ENCODE measurements at places on chromosomes 1 and 21. TPM values are rescaled to one million over a fixed set of nuclear protein-coding genes. Genes with fewer than 3 reads are reported as not detected.

- H3K4me1 ChIP-seq, result no peaks in the 10 kb centered on the region
- no peak for DNase-seq
- no peak overlapping the region for H3K4me3 ChIP-seq
- no peaks in the 10 kb centered on the region for H3K27me3 ChIP-seq
- peaks cover 55% of the 10 kb centered on the region for H3K36me3 ChIP-seq
These were observed 77.1 kb downstream of the CEP350 start for GRCh38 chr1:180031664-180032063.

Gene PTPN22
- 29.7 TPM for polyA plus RNA-seq

Gene ERO1B
- polyA plus RNA-seq, result 3.3 TPM

GRCh38 chr1:56099766-56100265 is 479.5 kb downstream of the PLPP3 start:
- no peaks in the 10 kb centered on the region for H3K36me3 ChIP-seq
- no peaks in the 10 kb centered on the region for H3K27me3 ChIP-seq
- no peak for DNase-seq
- no peak overlapping the region for H3K27ac ChIP-seq

Gene GJA4
- not detected for polyA plus RNA-seq

Gene LPAR3
- polyA plus RNA-seq, result 0.54 TPM

DNA sequence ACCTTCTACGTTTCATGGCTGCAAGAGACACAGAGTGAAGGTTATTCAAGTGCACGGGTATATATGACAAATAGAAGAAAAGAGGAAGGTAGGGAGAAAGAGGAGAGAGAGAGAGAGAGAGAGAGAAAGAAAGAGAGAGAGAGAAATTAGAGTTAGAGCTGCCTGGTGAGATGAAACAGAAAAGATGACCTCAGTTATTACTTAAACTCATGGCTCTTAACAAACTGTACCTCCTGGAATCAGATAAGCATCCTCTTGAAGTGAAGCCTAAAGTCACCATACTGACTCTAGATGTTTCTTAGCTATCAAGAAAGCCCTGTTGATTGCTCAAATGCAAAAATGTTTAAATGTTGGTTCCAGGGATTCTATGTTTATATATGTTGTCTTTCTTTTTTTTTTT is 597.7 kb upstream of the ZP4 start:
- no peaks in the 10 kb centered on the region for H3K4me1 ChIP-seq
- H3K27ac ChIP-seq, result no peak overlapping the region
- no peak overlapping the region for H3K4me3 ChIP-seq
- no peak for DNase-seq
- no peaks in the 10 kb centered on the region for H3K27me3 ChIP-seq
- no peaks in the 10 kb centered on the region for H3K36me3 ChIP-seq

DNA sequence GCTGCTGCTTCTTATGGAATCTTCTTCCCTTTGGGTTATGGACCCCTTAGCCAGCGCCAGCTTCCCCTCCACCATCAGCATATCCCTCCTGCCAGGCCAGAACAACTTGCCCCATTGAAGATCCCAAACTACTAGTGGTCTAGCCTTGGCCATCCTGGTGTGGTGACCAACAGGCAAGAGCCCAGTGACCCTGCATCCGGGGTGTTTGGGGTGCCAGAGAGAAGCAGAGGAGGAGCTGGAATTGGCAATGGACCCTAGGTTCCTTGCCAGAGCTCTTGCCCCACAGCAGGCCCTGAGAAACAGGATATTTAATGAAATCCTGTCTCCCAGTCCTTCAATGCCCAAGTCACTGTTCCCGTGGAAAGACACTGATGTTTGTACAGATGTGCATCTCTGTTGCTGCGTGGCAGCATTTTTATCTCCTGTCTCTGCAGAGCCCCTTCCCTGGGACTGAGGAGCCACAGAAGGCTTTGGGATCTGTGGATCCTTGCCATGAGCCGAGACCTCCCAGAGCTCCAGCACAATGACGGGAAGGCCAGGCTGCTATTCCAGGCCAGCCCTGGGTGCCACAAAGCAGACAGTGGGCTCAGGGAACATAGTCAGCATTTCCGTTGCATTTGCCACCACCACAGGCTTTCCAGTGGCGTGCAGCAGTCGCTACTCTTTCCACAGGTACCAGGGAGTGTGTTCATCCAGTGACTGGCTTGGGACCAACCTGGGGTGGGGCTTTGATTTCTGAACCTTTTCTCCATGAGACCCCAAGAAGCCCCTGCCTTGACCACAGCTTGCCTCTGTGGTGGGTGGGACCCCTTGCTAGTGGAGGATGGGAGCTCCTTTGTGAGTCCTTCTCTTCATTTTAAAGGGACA is 21.6 kb downstream of the NAV1 start:
- no peak overlapping the region for H3K4me3 ChIP-seq
- no peaks in the 10 kb centered on the region for H3K36me3 ChIP-seq
- H3K27me3 ChIP-seq, result no peaks in the 10 kb centered on the region
- no peak overlapping the region for H3K27ac ChIP-seq
- no peaks in the 10 kb centered on the region for H3K4me1 ChIP-seq

Gene PSRC1
- not detected for polyA plus RNA-seq

DNA sequence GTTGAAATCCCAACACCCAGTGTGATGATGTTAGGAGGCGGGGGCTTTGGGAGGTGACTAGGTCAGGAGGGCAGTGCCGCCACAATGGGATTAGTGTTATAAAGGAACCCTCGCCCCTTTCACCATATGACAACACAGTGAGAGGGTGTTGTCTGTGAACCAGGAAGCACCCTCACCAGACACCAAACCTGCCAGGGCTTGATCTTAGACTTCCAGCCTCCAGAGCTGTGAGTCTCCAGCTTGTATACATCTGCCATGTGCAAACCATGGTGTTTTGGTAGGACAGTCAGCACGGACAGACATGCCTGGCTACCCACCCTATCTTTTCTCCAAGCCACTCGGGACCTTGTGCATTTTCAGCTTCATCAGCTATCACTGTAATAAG is 4.0 kb downstream of the TRIM11 start:
- H3K36me3 ChIP-seq, result peaks cover 43% of the 10 kb centered on the region
- H3K4me3 ChIP-seq, result no peak overlapping the region
- no peak for DNase-seq
- H3K27me3 ChIP-seq, result no peaks in the 10 kb centered on the region
- H3K27ac ChIP-seq, result no peak overlapping the region
- H3K4me1 ChIP-seq, result peaks cover 34% of the 10 kb centered on the region

GRCh38 chr1:108644984-108645383 is 15.9 kb downstream of the HENMT1 start:
- peak; percentile 68 for DNase-seq
- H3K27me3 ChIP-seq, result no peaks in the 10 kb centered on the region
- peak overlapping the region; percentile 71 for H3K27ac ChIP-seq
- peaks cover 12% of the 10 kb centered on the region for H3K36me3 ChIP-seq
- peak overlapping the region; percentile 36 for H3K4me3 ChIP-seq

GRCh38 chr1:243850202-243850451 is at the start of gene AKT3:
TSS of gene AKT3 (minus strand) at chr1:243850243. CDS start at chr1:243843170, 7,073 bp downstream.
- no peak for DNase-seq
- no peaks in the 10 kb centered on the region for H3K36me3 ChIP-seq
- peak within 1 kb of the TSS; percentile 75 for H3K4me3 ChIP-seq
- H3K27me3 ChIP-seq, result no peaks in the 10 kb centered on the region

Gene NPHS2
- not detected for polyA plus RNA-seq

Gene FMO1
- not detected for polyA plus RNA-seq

Gene PLEKHA6
- polyA plus RNA-seq, result 0.24 TPM

- no peaks in the 10 kb centered on the region for H3K27me3 ChIP-seq
- H3K4me1 ChIP-seq, result peaks cover 13% of the 10 kb centered on the region
- DNase-seq, result no peak
- H3K36me3 ChIP-seq, result no peaks in the 10 kb centered on the region
- peak overlapping the region; percentile 70 for H3K27ac ChIP-seq
These were observed 962 bp upstream of the MAN1C1 start for GRCh38 chr1:25615563-25616094.

- no peak overlapping the region for H3K4me3 ChIP-seq
- H3K27me3 ChIP-seq, result no peaks in the 10 kb centered on the region
- no peak for DNase-seq
- H3K36me3 ChIP-seq, result no peaks in the 10 kb centered on the region
- no peak overlapping the region for H3K27ac ChIP-seq
- H3K4me1 ChIP-seq, result peaks cover 8% of the 10 kb centered on the region
These were observed 3.2 kb downstream of the SLC25A33 start for GRCh38 chr1:9542430-9542829.

DNA sequence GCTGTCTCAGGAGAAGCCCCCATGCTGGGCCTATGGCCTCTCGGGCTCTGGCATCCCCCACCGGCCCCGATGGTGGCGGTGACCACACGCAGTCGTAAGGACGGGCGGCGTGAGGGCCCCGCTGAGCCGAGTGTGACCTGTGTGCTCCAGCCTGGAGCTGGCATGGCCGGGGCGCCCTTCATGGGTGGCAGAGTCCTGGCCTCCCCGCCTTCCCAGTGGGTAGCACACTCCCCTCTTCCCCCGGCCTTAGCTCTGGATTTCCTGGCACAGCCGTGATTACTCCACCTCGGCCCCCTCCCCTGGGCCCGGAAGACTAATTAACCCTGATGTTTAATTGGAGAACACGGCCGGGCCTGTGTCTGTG is 44.6 kb downstream of the SLX9 start:
- H3K27ac ChIP-seq, result no peak overlapping the region
- no peaks in the 10 kb centered on the region for H3K27me3 ChIP-seq
- DNase-seq, result no peak
- H3K4me3 ChIP-seq, result no peak overlapping the region
- no peaks in the 10 kb centered on the region for H3K4me1 ChIP-seq
- no peaks in the 10 kb centered on the region for H3K36me3 ChIP-seq

- H3K4me3 ChIP-seq, result no peak overlapping the region
- H3K36me3 ChIP-seq, result no peaks in the 10 kb centered on the region
- H3K27ac ChIP-seq, result no peak overlapping the region
- no peaks in the 10 kb centered on the region for H3K4me1 ChIP-seq
- no peaks in the 10 kb centered on the region for H3K27me3 ChIP-seq
These were observed 157.1 kb upstream of the SYT6 start for GRCh38 chr1:114310695-114311271.

Gene TMOD4
- polyA plus RNA-seq, result 0.73 TPM

DNA sequence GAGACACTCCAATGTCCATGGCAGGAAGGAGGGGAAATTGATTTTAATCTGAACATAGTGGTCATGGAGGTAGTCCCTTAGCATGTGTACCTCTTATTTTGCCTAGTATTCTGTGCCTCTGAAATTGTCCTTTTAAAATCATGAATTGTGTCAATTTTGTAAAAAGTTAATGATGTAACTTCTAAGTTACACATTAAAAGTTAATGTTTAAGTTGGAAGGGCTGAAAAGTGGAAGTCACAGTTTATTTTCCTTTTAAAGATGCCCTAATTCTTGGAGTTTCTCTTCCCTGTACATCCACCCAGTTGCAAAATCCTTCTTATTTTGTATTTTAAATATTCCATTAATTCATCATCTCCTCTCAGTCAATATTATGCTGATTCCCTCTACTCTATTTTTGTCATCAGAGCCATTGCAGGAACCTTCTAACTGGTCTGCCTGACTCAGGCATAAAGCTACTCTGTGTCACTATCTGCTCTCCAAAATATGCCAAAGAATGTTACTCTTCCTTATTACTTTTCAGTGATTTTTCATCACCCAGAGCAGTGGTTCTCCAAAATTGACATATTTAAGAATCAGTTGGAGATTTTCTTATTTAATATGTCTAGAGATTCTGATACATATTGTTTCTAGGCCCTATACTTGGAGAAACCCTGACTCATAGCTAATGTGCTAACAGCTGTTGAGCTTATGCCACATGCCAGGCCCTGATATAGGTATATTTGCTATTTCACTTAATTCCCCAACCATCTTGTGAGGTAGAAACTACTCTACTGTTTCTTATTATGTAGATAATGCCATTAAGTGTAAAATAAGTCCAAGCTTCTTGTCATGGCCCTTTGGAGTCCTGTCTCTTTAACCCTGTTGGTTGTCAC is 5.1 kb downstream of the HOOK1 start:
- H3K4me1 ChIP-seq, result no peaks in the 10 kb centered on the region
- H3K27ac ChIP-seq, result no peak overlapping the region
- H3K4me3 ChIP-seq, result no peak overlapping the region
- H3K36me3 ChIP-seq, result no peaks in the 10 kb centered on the region

DNA sequence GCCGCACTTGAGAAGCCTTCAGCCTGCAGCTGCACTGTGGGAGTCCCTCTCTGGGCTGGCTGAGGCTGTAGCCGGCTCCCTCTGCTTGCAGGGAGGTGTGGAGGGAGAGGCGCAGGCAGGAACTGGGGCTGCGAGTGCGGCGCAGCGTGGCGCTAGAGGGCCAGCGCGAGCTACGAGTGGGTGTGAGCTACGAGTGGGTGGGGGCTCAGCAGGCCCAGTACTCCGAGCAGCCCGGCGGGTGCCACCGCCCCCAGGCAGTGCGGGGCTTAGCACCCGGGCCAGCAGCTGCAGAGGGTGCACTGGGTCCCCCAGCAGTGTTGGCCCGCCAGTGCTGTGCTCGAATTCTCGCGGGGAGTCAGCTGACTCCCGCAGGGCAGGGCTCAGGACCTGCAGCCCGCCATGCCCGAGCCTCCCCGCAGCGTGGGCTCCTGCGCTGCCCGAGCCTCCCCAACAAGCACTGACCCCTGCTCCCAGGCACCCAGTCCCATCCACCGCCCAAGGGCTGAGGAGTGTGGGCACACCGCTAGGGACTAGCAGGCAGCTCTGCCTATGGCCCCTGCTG is 1620.1 kb downstream of the BRINP3 start:
- no peaks in the 10 kb centered on the region for H3K4me1 ChIP-seq
- no peaks in the 10 kb centered on the region for H3K36me3 ChIP-seq
- no peak overlapping the region for H3K4me3 ChIP-seq
- H3K27ac ChIP-seq, result no peak overlapping the region
- DNase-seq, result no peak

Gene ABCD3
- 24.4 TPM for polyA plus RNA-seq

Gene RORC
- polyA plus RNA-seq, result not detected

DNA sequence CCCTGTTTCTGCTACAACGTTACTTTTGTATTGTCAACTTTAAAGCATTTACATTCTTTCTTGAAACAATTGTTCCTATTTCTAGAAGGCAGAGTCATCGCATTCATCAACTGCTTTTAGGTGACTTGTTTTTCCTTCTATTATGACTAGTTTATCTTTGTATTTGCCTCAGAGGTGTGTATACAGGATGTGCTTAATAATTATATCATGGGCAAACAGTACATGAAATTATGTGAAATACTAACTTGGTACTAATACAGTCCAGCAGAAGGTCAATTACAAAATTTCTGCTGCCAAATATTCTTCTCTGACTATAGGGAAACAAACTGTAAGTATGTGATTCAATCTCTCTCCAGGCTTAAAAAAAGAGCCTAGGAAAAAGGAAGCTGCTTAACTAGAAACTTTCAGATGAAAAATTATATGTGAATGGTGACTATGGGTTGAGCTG is 101.6 kb downstream of the C4BPA start:
- H3K36me3 ChIP-seq, result no peaks in the 10 kb centered on the region
- no peaks in the 10 kb centered on the region for H3K27me3 ChIP-seq
- no peaks in the 10 kb centered on the region for H3K4me1 ChIP-seq
- no peak overlapping the region for H3K27ac ChIP-seq
- no peak overlapping the region for H3K4me3 ChIP-seq
- no peak for DNase-seq

All from naive thymus-derived CD4-positive, alpha-beta T cell (primary cell).